ENCODE measurements at places on chromosomes 2 and 18.

GRCh38 chr2:72254831-72255451 is 107.3 kb upstream of the CYP26B1 start:
- no peak for DNase-seq

DNA sequence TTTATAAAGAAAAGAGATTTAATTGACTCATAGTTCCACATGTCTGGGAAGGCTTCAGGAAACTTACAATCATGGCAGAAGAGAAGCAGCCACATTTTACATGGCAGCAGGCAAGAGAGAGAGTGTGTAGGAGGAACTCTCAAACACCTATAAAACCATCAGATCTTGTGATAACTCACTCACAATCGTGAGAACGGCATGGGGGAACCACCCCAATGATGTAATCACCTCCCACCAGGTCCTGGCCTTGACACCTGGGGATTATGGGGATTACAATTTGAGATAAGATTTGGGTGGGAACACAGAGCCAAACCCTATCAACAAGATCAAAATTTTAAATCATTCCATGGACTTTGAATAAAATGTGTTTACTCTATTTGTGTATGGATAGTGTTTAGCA is 575.6 kb downstream of the ADCYAP1 start:
- no peak for DNase-seq

GRCh38 chr18:76451396-76452331 is 43.4 kb downstream of the ZNF516 start:
- DNase-seq: no peak

DNA sequence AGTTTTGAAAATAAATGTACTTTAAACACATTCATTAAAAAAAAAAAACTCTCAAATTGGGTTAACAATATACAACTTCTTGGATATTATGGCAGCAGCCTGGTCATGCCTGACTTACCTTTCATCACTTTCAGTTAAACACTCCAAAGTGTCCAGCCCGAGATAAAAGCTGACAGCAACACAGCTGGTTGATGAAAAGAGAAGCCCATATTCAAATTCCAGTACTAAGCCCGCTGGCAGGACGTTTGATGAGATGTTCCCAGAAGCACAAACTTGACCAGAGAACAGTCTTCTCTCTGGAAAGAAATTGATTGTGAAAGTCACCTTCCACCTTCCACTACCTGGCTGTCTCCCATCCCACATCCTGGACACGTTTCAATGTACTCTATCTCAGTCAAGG is 586.3 kb downstream of the TDRD15 start:
- no peak for DNase-seq

- no peak for DNase-seq
These were observed 536 bp downstream of the ELP2 start for GRCh38 chr18:36130039-36130831.

DNA sequence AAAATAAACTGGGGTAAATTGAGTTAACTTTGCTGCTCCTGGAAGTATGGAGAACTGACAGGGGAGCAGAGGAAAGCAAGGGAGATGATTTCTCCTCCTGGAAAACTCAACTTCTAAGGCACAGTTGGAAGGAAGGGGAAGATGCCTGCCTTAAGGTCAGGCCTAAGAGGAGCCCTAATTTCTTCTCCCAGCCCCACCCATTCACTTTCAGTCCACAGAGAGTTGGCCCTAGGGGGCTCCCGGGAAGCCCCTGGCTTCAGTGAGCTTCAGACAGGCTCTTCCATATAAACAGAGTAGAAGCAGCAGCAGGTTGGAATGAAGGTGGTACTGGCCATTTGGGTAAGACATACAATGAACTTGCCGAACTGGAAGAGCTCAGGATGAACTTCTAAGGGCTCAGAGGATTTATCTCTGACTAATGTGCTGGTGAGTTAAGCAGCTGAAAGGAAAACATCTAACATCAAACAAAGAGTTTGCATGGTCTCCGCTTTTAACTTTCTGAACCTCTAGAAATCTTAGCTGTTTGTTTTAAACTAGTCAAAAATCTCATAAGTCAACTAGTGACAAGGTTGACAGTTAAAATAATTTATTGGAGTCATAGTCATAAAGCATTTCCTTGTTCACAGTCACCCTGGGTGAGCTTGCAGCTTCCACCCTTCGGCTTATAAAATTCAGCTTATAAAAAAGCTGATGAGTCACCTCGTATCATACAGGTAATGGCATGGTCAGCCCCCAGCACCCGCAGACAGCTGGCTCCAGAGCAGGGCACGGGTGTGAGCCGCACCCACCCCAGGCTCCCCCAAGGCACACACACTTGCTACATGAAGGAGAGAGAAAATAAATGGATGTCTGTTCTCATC is 9.8 kb downstream of the MALL start:
- DNase-seq: no peak

GRCh38 chr2:27566628-27567027 is 16.2 kb upstream of the ZNF512 start:
- DNase-seq: no peak

- no peak for DNase-seq
These were observed 279.0 kb downstream of the CALCRL start for GRCh38 chr2:187168720-187169713.

DNA sequence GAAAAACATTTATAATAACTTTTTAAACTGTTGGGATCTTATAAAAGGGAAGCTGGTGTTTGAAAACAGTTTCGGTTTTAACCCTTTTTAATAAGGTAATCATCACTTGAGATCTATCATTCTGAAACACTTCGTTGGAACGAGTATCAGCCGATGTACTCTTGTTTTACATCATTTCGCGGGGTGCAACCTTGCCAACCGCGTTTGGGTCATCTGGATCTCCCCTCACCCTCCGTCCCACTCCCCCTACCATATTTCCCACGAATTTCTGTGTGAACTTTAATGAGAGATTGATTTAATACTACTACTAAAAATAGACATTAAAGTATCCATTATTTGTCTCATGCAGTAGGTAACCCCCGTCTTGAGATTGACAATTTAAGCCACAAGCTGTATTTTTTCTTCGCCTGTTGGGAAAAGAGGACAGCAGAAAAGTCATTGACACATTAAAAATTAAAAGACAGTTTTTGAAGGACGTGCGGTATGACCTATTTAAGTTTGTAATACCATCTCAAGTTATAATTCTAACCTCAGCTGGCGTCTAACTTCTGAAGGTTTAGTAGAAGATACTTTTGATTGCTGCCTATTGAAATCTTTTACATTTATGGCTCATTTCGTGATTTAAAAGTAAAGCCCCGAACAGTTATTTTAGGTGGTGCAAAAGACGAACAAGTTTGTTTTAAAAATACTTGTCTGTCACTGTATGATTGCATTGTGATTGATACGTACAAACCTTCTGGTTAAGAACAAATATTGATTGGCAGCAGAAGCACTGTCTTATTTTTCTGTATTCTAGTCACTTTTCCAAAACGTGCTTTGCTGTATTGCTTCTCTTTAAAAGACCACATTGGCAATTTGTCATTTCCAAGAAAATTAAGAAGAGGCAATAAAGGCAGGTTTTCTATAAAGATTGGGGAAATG is 1.5 kb downstream of the CREB1 start:
- DNase-seq: no peak

DNA sequence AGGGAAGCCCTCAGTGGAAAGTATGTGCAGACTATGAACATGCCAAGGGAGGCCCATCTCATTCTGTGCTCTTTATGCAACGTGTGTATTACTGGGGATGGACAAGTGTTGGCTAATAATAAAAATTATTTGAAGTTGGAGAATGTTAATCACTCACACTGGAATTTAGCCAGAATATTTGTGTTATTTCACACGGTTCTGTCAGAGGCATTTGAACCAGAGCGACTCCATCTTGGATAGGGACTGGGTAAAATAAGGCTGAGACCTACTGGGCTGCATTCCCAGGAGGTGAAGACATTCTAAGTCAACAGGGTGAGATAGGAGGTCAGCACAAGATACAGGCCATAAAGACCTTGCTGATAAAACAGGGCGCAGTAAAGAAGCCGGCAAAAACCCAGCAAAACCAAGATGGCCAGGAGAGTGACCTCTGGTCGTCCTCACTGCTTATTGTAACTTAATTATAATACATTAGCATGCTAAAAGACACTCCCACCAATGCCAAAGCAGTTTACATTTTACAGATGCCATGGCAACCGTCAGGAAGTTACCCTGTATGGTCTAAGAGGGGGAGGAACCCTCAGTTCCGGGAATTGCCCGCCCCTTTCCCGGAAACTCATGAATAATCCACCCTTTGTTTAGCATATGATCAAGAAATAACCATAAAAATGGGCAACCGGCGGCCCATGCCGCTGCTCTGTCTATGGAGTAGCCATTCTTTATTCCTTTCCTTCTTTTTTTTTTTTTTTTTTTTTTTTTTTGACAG is 2.6 kb upstream of the FZD5 start:
- no peak for DNase-seq

- DNase-seq: no peak
These were observed 126.4 kb upstream of the TLK1 start for GRCh38 chr2:171287036-171287571.

GRCh38 chr2:169038338-169038757 is 7.2 kb upstream of the ABCB11 start:
- DNase-seq: no peak

GRCh38 chr2:236449167-236449761 is 120.4 kb upstream of the ACKR3 start:
- DNase-seq: no peak

DNA sequence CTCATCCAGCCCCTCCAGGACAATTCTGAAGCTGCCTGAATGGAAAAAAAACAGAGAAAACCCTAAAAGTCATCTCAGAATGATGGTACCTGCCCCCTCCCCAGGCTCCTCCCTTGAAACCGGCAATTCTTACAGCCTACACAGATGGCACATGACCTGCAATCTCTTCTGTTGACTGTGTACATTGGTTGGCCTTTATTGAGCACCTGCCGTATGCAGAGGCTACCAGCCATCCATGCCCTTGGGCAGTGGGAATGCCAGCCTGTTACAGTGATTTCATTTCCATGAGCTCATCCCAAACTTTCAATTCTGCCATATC is 57.1 kb downstream of the EMX1 start:
- DNase-seq: no peak

DNA sequence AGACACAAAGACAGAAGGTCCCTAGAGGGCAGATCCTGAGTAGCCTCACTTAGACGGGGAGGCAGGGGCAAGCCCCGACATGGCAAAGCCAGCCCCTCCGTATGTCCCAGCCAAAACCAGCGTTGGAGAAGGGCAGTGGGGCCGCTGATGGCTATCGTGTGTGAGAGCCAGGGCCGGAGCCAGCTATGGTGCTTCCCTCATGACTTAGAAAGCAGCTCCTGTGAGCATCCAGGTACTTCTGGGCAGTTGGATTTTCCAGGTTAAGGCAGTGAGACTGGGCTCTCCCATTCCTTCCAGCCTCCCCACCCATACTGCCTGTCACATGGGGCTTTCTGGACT is 31.2 kb upstream of the ROCK2 start:
- no peak for DNase-seq

DNA sequence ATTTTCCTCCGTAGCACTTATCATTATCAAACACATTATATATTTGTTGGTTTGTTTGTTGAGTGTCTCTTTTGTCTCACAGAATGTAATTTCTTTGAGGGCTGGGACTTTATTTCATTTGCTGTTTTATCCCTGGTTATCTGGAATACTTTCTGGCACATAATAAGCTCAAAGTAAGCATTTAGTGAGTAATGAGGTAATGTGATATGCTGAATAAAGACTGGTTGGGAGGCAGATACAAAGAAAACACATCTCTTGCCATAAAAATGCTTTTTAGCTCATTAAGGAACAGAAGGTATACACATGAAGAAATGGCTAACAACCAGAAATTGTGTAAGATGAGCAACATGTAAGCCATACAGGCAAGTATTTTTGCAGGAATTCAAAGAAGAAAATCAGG is 1411.8 kb downstream of the LRP1B start:
- no peak for DNase-seq

DNA sequence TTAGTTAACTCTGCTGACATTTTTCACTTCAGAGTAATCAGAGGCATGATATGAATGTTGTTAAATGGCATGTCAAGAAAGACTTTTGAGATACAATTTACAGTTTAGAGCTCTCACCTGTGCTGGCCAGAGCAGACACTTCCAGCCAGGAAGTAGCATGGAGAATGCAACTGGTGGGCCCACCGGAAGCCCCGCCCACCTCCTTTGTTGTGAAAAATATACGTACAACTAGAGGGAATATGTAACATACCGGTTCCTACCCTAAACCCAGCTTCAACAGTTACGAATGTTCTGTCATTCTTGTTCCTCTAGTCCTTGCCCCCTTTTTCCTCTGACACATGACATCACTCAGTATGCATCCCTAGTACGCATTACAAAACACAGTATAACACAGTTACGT is 70.2 kb upstream of the ITM2C start:
- no peak for DNase-seq
